Substantia nigra (tissue), 51 donors: ENCODE measurements at places on chromosomes 6 and 20.

DNA sequence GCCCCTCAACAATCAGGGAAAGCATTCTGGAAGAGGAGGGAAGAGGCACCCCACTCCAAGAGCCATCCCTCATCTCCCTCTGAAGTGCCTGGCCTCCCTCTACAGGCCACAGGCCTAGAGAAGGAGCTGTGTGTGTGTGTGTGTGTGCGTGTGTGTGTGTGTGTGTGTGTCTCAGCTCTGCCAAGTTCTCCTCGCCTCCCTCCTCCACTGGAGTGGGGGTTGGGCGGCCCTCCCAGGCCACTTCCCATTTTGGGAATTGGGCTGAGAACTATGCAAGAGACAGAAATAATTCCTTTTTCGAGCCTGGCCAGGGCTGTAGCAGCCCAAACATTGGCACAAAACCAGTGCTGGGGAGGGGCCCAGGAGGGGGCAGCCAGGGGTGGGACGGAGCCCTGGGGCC, 35.7 kb downstream of the KCNB1 start:
- peak; percentile 67 for DNase-seq

DNA sequence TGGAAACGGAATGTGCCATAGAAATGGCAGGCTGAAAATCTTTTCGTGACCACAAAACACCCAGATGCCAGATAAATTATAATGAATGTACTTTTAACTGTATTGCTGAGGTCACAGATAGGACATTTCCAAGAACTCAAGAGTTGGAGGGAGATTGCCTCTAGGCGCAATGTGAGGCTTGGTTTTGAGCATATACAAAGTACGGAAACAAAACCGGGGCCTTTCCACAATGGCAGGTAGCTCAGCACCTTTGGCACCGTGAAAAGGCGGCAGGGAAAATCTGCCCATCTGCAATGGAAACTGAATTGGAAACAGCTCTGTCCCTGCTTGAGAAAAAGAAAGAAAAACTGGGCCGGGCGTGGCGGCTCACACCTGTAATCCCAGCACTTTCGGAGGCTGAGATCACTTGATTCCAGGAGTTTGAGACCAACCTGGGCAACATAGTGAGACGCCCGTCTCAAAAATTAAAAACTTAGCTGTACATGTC, 10.5 kb upstream of the C20orf144 start:
- DNase-seq: no peak

DNA sequence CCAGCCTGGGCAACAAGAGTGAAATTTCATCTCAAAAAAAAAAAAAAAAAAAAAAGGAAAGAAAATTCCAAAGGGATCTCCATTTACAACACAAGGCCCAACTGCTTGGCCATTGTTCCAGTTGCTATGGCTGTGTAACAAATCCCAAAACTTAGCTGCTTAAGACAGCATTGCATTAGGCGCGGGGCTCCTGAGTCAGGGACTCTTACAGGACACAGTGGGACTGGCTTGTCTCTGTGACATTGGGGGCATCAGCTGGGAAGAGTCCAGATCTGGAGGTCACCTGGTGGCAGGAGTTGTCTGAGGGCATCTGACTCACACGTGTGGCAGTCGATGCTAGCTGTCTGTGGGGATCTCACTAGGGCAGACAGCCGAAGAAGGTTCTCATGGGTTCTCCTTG, 35.6 kb downstream of the TTLL9 start:
- no peak for DNase-seq

DNA sequence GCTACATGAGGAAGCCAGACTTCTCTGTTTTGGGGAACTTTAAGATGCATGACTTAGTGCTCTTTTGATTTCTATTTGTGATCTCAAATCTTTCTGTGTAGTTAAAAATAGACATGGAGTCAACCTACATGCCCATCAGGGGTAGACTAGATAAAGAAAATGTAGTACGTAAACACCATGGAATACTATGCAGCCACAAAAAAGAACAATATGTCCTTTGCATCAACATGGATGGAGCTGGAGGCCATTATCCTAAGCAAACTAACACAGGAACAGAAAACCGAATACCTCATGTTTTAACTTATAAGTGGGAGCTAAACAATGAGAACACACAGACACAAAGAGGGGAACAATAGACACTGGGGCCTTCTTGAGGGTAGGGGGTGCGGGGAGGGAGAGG, 102.8 kb downstream of the ZDHHC14 start:
- no peak for DNase-seq

DNA sequence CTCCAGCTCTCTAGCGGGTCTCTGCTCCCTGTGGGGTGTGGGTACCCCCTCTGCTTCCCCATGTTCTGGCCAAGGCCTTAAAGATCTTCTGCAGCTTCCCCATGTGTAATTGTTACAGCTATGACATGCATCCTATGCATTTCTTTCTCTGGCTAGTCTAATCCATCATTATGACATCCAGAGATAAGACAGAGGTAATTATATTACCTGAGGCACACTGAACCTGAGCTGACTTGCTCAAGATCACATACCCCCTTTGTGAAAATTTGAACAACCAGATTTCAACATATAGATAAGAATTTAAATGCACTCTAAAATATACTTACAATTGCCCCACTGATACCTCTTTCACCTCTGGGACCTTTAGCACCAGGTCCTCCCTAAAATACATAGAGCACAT, 102.4 kb downstream of the COL12A1 start:
- DNase-seq: no peak

- no peak for DNase-seq
These were observed 102.3 kb downstream of the HIVEP2 start for GRCh38 chr6:142842418-142843261.

GRCh38 chr6:134148566-134148965, 96.1 kb upstream of the SLC2A12 start:
- DNase-seq: no peak

DNA sequence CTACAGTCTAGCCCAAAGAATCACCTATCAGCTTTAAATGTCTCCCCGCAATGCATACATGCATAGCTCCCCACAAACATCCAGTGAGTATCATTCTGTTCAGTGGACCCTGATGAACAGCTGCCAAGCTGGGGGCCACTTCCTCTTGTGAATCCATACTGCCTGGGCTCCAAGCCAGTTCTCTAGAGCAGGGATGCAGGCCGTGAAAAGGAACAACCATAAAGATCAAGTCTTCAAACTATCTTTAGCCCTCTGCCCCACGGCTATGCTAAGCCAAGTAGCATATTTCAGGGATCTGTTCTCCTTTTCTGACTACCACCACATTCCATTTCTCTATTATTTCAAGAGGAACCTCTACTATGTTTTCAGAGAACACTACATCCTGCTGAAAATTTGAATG, 191.7 kb upstream of the BTBD3 start:
- DNase-seq: no peak

- no peak for DNase-seq
These were observed 7.3 kb downstream of the ADA start for GRCh38 chr20:44644230-44644617.

DNA sequence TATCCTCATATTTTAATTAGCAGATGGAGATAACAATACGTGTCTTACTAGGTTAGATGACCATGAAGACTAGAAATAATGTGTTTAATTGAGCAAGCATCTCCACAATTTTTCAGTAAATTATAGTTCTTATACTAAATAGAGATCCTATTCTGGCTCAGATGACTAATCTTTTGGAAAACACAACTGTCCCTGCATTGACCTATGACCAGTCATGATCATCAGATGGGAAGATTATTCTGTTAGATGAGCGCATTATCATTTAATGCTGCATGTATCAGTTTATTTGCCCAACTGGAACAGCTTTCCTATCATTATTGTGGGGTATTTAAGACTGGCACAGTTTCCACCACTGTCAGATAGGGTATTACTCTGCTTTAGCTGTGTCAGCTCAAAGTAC, 185.5 kb downstream of the MOXD1 start:
- no peak for DNase-seq

GRCh38 chr6:134049176-134049575, 3.2 kb downstream of the SLC2A12 start:
- no peak for DNase-seq

DNA sequence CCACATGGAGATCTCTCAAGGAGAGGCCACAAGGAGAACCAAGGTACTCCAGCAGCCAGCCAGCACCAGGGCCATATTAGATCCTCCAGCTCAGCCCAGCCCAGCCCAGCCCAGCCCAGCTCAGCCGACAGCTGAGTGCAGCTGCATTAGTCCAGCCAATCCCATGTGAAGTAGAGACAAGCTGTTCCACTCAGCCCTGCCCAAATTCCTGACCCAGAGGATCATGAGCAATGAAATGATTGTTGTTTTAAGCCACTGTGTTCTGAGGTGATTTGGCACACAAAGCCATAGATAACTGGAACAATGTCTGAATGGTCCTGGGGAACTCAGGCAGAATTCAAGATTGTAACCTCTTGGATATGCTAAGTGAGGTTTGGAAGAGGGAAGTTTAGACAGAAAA, 59.5 kb upstream of the BMP2 start:
- DNase-seq: no peak

DNA sequence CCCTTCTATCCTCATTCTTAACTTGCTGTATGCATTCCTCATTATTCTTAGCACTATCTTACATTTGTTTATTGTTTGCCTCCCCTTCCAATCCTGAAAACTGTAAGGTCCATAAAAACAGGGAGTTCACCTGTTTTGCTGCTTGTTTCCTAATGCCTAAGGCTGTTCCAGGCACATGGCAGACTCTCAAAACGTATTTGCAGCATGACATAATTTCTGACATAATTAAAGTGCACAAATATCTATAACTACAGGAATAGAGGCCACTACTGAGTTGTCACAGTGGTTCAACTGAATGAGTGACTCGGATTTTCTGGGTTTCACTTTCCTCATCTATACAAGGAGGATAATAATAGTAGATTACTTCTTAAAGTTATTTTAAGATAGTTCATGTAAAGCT, 83.0 kb downstream of the HFE start:
- no peak for DNase-seq

- peak; percentile 16 for DNase-seq
These were observed 92.9 kb upstream of the SHLD1 start for GRCh38 chr20:5657190-5657875.

GRCh38 chr20:24148372-24148771, 159.8 kb upstream of the GGTLC1 start:
- no peak for DNase-seq

DNA sequence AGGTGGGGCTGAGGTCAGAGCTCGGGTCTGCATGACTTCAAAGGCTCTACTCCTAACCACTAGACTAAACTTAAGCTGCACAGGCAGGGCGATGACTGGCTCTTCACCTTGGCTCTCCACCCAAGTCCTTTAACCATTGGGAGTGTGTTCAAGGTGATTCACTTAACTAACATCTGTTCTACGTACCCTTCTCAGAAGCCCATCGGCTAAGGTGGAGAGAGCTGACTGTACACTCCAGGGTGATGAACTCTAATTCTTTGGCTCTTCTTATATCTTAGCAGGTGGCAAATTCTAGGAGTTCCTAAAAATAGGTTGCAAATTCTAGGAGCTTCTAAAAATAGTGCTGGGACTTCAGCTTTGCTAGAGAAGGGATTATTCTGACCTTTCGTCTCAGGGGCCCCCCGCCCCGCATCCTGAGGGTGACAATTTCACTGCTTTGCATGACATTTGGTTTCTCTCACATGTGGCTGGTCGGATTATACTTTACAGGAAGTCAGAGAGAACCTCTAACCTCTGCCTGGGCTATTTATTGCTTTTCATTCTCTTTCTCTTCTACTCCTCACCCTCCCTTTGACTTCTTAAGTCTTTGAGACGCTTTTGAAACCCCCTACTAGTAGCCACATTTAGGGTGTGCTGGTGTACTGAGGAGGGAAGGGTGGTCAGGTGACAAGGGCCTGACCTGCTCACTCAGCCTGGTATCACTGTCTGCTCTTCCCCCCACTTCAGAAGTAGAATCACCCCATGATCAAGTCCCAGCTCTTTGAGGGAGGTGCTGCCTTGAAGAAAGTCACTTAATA, 55.5 kb downstream of the PRDM1 start:
- DNase-seq: no peak

GRCh38 chr20:61845233-61845671, 220.4 kb downstream of the TAF4 start:
- no peak for DNase-seq

GRCh38 chr20:33124261-33124660, 43.7 kb upstream of the BPIFA2 start:
- no peak for DNase-seq

DNA sequence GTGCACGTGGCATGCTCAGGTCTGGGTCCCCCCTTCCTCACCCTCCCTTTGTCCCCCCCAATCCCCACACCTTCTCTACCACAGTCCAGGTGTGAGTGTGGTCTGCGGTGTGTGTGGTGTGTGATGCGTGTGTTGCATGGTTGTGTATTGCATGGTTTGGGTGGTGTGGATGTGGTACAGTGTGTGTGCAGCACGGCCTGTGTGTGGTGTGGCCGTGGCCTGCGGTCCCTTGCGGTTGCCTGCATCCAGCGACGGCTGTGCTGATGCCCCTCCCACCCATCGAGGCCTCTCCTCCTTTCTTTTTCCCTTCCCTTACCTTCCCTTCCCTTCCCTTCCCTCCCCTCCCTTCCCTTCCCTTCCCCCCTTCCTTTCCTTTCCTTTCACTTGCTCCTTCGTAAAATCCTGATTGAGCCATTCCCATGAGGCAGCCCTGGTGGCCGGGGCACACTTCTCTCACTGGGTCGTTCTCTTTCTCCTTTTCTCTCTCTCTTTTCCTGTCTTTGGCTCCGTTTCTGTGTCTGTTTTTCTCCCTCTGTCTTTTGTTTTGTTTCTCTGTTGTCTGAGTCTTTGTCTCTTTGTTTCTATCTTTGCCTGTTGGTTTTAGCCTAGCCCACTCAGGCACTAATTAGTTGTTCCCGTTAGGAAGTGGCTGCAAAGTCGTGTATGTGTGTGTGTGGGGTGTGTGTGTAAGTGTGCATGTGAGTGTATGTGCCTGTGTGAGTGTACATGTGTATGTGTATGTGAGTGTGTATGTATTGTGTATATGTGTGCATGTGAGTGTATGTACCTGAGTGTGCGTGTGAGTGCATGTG, 65.7 kb downstream of the SRC start:
- no peak for DNase-seq

- no peak for DNase-seq
These were observed 783.0 kb downstream of the TENT5A start for GRCh38 chr6:80969439-80969838.

GRCh38 chr6:32459781-32460424, 20.2 kb downstream of the HLA-DRA start:
- DNase-seq: no peak

DNA sequence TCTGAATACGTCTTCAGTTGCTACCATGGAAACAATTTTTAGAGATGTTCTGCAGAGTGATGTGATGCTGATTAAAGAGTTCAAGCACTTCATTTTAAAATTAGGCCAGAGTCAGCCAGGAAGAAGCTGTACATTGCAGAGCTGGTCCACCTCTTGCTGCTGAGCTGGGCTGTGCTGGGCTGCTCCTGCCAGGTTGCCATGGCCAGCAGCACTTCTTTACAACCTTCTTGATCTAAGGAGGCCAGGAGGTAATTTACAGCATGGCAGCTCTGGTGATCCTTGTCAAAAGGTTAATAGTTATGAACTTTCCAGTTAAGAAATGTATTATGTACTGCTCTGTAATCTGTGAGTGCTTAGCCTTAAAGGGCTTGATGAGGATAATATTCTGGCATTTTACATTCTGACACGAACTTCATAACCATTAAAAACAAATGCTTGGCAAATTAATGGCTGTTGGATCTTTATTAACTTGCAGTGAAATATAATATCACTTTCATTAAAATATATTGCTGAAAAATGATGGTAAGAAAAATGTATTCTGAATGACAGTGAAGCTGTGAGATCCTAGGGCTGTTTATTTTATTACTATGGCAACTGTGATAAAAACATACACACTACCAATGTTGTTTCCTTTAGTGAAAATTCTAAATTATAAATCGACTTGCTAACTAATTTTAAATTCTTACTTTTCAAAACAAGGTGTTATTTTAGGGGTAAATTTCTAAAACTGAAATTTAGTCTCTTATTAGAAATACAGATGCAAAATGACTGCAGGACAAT, 259.7 kb downstream of the RFPL4B start:
- no peak for DNase-seq
